Pancreas (tissue), 10 donors: ENCODE measurements at places on chromosomes 4 and X. TPM values are rescaled to one million over a fixed set of nuclear protein-coding genes. Genes with fewer than 3 reads are reported as not detected.

The GPRIN3 gene
- 7.6 TPM for total RNA-seq

The TACR3 gene
- not detected for total RNA-seq

DNA sequence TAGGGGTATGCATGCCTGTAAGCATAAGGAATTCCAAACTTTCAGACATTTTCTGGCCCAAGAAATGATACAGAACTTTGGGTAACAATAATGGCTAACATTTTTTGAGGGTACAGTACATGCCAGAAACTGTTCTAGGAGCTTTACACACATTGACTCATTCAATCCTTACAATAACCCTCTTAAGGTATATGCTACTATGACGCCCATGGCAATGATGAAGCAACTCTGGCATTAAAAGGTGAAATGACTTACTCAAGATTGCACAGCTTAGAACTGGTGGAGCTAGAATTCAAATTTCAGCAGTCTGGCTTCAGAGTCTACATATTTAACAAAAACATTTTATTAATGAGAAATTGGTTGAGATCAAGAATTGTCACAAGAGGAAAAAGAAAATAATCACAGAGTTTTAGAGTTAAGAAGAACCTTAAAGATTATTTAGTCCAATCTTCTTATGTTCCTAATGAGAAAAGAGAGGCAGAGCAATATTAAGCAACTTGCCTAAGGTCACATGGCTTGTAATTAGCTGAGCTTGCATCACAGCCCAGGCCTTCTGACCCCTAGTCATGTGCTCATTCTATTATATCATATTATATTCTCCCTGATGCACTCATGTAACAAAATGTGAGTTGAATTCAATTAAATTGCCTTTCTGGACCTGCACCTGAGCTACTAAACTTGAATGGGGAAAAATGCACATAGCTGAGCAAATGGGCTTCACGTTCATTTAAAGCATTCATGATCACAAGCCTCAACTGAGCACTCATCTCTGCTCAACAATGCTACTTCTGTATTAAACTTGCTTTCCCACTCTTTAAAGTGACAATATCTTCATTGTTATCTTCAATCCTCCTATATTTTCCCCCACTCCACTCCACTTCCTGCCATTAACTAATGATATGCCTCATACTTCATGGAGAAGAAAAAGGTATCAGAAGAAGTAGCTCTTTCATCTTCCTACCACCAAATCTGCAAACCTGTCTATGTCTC lies 73.2 kb downstream of the ENOX2 start:
- DNase-seq: no peak

The TMPRSS11D gene
- total RNA-seq: not detected

The SHROOM3 gene
- 20.7 TPM for total RNA-seq

DNA sequence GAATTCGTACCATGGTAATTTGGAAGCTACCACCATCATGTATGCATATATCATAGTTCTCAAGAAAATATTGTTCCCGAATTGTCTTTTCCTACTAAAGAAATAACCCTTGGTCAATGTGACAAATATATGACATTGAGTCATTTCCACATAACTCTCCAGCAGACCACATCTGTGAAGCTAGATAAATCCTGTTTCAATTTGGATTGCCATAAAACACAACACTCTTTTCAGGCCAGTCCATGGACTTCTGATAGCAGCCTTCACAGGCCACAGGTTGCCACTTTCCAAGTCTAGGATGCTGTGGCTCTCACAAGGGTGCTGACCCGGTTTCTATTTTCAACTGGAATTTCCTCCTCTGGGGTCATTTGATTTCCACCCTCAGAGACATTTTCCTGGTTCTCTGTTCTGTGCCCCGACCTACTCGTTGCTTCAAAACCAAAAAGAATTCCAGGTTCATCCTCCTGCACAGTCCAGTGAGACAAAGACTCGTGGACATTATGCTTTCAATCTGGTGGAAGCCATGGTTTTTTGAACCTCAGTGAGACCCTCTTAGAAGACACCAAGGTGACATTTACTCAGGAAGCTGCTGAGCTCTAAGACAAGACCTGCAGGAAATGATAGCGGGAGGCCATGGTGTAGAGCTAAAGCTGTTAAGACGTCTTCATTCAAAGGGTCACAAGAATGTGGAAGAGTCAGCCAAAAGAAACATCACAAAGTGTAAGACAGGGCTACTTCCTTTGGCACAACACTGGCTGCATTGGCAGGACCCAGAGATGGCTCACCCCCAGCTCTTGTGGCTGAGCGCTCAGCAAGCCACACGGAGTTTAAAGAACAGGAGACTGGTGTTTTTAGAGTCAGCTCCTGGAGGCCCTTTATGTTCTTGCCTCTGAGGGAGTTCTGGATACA lies 119.8 kb downstream of the AMELX start:
- DNase-seq: no peak

GRCh38 chr4:13891544-13891939 lies 264.0 kb upstream of the BOD1L1 start:
- DNase-seq: no peak

DNA sequence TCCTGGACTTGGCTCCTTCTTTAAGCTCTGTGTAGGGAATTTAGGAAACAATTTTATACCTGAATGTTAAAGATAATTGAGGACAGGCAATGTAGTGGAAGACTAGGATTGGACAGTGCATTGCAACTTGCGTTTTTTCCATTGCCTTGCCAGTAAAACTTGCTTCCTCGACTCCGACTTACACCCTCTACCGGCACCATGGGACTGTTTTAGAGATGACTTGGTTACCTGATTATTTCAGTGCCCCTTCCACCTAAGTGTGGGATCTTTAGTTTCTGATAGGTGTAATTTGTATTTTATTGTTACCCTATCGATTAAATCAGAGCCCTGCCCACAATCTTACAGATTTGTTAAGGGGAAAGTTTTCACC lies 1.2 kb downstream of the PRPS1 start:
- DNase-seq: no peak

DNA sequence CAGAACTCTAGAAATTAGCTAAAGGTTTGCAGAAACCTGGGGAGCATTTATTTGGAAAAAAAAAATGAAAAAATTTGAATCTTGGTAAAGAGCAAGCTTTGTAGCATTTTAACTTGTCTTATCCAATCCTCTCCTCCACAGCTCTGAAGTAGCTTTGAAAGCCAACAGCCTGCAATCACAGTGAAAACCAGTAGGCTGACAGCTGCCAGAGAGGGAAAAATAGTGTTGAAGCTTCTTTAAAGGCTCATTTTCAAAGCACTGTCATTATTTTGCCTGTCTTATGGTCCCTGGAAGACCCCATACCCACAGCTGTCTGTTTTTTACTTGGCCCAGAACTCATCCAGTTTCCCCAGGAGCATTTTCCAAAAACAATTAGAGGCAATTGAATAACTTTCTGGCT lies 230.8 kb upstream of the EDNRA start:
- no peak for DNase-seq

The TCEAL8 gene
- total RNA-seq: 24.6 TPM

The MFSD8 gene
- total RNA-seq: 11.8 TPM

GRCh38 chr4:125781651-125782050 lies 466.9 kb downstream of the FAT4 start:
- DNase-seq: no peak

DNA sequence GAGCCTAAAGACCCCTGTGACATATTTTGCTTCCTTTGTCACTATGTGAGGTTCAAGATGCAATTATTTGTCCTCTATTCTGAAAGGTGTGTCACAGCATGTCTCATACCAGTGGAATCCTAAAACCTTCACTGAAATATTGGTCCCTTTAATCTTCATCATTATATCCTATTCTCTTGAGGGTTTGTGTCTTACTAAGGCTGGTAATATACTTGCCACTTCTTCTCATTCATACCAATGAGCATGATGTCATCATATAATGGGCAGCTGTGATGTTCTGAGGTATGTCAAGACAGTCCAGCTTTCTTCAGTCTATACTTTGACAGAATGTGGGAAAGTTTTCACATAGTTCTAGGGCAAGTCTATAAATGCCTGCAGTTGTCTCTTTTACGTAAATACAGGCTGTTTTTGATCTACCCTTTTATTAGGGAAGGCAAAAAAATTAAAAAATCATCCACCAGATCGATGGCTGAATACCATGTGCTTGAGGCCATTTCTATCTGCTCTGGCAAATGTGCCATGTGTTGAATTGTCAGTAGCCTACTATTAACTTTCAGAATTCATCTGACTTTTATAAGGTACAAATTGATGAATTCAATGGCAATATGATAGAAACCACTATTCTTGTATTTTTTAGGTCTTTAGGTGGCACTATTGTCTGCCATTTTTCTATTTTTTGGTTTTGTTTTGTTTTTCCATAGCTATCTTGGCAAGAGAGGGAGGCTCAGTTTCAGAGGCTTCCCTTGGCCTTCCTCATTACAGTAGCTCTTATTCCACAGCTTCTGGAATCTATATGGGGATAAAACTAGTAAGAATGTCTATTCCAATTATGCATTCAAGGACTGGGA lies 209.0 kb downstream of the PPARGC1A start:
- no peak for DNase-seq

- DNase-seq: no peak
Observed at GRCh38 chr4:5237086-5237660, 185.9 kb downstream of the STK32B start.

DNA sequence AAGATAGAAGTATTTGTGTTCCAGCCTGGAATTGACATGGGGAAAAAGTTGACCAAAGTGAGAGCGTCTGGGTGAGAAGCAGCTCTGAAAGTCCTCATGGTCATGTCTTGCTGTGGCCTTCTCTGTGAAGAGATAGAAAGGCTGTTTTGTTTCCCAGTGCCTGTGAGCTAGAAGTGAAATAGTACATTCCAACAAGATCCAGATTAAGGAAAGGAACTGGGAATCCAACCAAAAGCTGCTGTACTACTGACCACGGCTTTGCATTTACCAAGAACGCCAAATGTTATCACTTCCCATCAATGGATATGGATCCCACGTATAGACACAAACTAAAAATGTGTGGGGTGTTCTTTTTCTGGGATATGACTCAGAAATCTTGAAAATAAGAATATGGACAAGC lies 51.2 kb downstream of the TENM3 start:
- no peak for DNase-seq

The PRPS2 gene
- 57.7 TPM for total RNA-seq
